CD4-positive, alpha-beta memory T cell (primary cell): ENCODE measurements at places on chromosomes 5 and 9. TPM values are rescaled to one million over a fixed set of nuclear protein-coding genes. Genes with fewer than 3 reads are reported as not detected.

- DNase-seq, result no peak
These were observed 91.4 kb downstream of the C9orf152 start for GRCh38 chr9:110116543-110116885.

IL4 gene
- total RNA-seq, result not detected

DNA sequence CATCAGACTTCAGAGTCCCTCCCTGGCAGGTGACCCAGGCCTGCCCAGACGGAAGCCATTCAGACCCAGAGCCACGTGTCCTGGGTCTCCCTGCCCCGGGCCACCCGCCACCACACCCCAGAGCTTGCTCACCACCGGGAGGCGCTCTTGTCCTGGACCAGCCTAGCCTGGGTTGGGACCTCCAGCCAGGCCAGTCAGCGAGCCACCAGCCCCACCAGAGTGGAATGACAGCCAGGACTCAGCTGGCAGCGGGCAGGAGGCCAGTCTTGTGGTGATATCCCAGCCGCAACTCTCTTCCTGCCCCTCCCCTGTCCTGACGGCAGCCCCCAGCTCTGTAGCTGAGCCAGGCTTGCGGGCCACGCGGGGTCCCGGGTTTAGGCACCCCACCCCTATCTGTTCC is 1.7 kb upstream of the PTGDS start:
- DNase-seq, result no peak

RANBP17 gene
- not detected for total RNA-seq

ADRB2 gene
- 6.1 TPM for total RNA-seq

- DNase-seq, result no peak
These were observed 267.7 kb downstream of the GADD45G start for GRCh38 chr9:89872426-89872912.

GRCh38 chr5:40385544-40385943 is 294.2 kb upstream of the PTGER4 start:
- no peak for DNase-seq

- DNase-seq, result no peak
These were observed 18.4 kb upstream of the ERAP2 start for GRCh38 chr5:96857924-96858323.

GRCh38 chr9:98549401-98549800 is 159.3 kb downstream of the GABBR2 start:
- DNase-seq, result no peak

GRCh38 chr9:114012126-114012525 is 66.0 kb downstream of the AMBP start:
- DNase-seq, result no peak

GRCh38 chr9:37719526-37719925 is 34.1 kb upstream of the TRMT10B start:
- DNase-seq, result no peak

DNA sequence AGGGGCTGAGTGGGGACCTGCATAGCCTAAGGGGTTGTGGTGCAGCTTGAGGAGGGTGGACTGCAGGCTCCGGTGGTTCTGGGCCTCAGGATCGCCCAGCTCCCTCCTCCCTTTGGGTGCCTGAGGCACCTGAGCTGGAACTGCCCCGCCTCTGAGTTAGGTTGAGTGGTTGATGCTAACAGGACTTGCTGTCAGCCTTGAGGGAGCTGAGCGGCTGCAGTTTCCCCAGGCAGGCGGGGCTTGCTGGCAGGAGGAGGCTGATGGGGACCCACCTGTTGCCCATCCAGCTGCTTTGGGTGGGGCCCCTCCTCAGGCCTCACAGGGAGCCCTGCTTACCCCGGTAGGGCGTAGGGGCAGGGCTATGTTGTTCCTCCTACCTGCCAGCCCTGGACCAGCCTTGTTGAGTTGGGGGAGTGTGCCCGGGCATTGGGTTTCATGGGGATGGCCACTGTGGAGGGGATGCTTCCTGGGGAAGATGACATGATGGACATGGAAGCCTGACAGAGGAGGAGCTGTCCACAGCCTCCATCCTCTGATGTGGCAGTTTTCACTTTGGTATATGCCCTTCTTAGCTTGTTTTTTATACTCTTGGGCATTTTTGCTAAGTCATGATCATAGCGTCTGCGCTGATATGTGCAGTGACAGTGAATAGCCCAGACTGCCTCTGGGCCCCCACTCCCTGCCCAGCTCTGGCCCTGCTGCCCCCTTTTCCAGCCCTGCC is 14.3 kb downstream of the WNK2 start:
- DNase-seq, result no peak

ADGRD2 gene
- total RNA-seq, result not detected

DNA sequence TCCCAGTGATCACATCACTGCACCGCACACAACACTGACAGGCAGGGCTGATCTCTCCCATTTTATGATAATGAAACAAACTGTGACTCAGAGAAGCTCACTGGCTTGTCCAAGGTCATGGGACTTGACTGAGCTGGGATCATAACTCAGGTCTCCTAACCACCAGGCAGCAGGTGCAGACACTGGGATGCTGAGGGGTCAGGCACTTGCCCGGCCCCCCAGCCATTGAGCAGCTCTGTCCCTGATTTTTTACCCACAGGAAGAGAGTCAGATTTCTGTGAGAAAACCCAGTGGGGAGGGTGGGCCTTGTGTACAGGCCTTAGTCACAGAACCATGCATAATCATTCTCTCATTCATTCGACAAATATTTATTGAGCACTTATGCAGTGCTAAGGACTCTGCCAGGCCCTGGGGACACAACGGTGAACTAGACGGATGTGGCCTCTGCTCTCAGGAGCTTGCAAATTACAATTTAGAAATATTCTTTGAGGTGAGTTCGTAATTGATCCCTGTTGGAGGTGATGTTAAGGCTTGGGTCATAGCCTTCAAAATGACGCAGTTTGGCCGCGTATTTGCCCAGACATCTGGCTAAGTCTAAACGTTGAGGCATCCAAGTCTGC is 54.5 kb upstream of the TGFBR1 start:
- DNase-seq, result no peak

QRFP gene
- total RNA-seq, result not detected

DNA sequence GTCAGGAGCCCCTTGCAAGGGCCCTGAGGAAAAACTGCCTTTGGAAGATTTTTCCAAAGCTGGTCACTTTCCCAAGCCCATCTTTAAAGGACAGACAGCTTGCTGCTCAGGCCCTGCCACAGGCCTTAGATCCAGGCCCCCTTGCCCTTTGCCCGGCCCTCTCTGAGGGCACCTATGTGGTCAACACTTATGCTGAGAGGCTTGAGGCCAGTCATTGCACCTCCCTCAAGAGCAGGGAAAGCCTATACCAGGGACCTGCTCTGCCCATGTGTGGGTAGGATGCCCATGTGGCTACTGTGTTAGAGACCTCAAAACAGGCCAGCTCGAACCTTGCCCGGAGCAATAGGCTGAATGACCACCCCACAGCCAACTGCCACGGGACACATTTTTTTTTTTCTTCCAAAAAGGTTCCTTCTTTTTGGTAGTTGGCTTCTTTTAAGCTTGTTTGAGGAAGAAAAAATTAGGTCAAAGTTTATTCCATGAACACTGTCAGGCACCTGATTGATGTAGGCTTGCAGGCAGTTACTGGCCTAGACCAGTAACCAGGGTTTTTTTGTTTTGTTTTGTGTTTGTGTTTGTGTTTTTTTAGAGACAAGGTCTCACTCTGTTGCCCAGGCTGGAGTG is 3.8 kb downstream of the TCF7 start:
- no peak for DNase-seq

CD14 gene
- 5.2 TPM for total RNA-seq

GRCh38 chr5:96284727-96285389 is 148.2 kb downstream of the PCSK1 start:
- no peak for DNase-seq

GRCh38 chr5:32325062-32325461 is 12.3 kb upstream of the MTMR12 start:
- DNase-seq, result no peak

DNA sequence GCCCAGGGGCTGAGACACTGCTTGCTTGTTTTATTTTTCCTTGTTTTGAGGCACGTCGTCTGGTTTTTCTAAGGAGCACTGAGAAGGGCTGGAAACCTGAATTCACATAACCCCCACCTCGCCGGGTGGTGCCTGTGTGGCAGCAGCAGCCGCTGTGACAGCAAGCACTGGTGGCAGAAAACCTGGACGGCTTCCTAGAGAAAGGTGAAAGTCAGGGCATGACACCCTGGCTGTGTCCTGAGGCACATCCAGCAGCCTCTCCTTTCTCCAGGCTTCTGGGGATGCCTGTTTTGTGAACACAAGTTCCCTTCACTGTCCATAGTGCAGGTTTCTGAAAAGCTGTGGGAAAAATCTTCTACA is 29.2 kb downstream of the MRPL36 start:
- no peak for DNase-seq

DNA sequence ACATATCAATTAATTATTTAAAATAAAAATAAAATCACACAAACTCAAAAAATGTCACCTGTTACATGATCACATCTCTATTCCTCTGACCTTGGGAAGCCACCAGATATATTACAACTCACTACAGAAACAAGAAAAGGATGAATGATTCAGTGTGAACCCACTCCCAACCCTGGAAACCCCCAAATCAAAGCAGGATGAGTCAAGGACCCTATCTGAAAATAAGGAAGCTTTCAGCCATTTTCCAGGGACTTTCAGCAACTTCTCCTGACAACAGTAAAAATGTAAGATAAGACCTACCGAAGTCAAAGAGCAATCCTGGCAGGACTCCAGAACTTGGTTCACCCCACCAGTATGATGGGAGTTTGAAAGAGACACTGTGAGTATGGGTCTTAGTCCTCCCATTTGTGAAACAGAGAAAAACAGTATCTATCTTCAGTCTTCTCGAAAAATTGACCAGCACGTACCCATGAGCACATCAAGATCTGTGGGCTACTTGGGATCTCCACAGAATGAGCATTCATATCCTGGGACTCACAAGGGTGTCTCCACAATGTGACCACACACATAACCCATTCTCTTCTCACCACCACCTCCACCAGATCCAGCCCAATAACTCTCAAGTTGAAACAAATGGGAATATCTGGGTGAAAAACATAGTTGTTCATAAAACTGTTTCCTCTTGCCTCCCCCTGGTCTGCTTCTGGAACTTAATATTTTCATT is 9.9 kb downstream of the NRG2 start:
- no peak for DNase-seq

BAAT gene
- total RNA-seq, result 0.15 TPM
